WTC11 (cell line): ENCODE measurements at places on chromosomes 2 and 18. TPM values are rescaled to one million over a fixed set of nuclear protein-coding genes. Genes with fewer than 3 reads are reported as not detected.

- peaks cover 12% of the 10 kb centered on the region for H3K4me1 ChIP-seq
- no peaks in the 10 kb centered on the region for H3K27me3 ChIP-seq
- peaks cover 19% of the 10 kb centered on the region for H3K36me3 ChIP-seq
- DNase-seq, result no peak
These were observed 23.9 kb downstream of the PECR start for GRCh38 chr2:216057688-216058193.

SLC19A3 gene
- total RNA-seq, result 6.4 to 7.5 TPM (median 6.5 TPM) in 3 replicates

DNA sequence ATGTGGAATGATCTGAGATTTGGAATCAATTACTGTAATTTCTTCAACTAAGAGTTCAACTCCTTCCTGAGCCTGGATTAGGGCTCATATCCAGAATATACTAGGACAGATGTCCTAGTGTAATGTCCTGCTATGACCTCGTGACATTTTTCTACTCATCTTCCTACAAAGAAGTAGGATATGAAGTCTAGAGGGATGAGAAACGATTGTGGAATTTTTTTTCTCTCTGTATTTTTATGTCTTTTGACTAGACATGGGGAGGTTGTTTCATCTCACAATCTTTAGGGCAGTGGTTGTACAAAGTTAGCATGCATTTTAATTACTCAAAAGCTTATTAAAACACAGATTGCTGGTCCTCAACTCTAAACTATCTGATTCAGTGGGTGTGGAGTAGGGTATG is 203.0 kb downstream of the PARD3B start:
- no peak overlapping the region for H3K27ac ChIP-seq
- no peaks in the 10 kb centered on the region for H3K27me3 ChIP-seq
- H3K36me3 ChIP-seq, result peaks cover 5% of the 10 kb centered on the region
- no peak for DNase-seq
- H3K4me1 ChIP-seq, result no peaks in the 10 kb centered on the region

GRCh38 chr2:189997016-189997415 is 65.5 kb downstream of the MSTN start:
- peaks cover 16% of the 10 kb centered on the region for H3K36me3 ChIP-seq
- no peak overlapping the region for H3K27ac ChIP-seq
- H3K4me1 ChIP-seq, result no peaks in the 10 kb centered on the region
- H3K27me3 ChIP-seq, result no peaks in the 10 kb centered on the region

DNA sequence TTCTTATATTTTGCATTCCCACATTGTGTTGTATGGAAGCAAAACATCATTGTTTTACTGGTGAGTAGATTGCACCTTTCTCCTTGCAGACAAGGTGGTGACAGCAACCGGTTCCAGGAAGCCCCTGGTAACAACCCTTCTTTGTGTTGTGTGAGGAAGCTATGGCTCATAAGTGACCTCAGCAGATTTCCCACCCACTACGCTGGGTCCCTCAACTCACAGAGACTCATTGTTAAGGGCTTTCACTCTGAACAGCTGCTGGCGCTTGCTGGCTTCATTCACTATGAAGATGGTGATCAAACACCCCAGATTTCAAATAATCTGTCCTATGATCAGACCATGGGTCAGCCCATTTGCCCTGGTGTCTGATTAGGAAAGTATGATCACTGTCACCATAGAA is 53.4 kb downstream of the WIPF1 start:
- no peaks in the 10 kb centered on the region for H3K36me3 ChIP-seq
- H3K27me3 ChIP-seq, result no peaks in the 10 kb centered on the region; the same call in none of the 2 replicates
- H3K27ac ChIP-seq, result no peak overlapping the region
- no peak for DNase-seq
- H3K4me3 ChIP-seq, result no peak overlapping the region

PNKD gene
- total RNA-seq, result 45.0 to 49.8 TPM (median 45.8 TPM) in 3 replicates

HOXD11 gene
- not detected in 3 replicates for total RNA-seq

DNA sequence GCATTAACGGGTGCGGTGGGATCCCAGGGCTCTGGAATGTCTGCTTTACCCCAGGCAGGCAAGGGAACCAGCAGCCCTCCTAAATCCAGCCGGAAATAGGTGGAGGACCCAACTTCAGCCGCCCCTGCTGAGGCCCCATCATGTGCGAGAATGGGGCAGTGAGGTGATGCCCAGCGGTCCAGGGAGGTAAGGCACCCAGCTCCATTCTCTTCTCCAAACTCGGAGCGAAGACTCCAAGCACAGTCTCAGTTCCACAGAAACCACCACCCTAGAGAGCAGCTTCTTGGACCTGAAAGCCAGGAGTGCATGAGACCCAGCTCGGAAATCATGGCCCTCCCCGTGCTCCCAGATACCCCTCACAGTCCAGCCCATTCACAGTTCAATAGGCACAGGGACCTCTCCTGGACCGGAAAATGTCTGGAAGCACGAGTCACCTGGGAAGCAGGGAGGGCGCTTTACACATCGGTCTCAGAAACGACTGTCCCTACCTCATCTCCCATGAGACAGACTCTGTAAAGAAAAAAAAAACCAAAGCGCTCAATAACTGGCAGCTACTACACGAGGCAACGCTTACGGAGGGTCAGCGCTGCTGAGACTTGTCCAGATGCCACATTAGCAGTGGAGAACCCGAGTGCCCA is 2.0 kb downstream of the SDC1 start:
- H3K4me1 ChIP-seq, result peaks cover 38% of the 10 kb centered on the region
- no peak for DNase-seq
- H3K4me3 ChIP-seq, result peak overlapping the region; percentile 70
- H3K27me3 ChIP-seq, result peaks cover 17% of the 10 kb centered on the region

GRCh38 chr2:15747603-15748471 is 156.2 kb downstream of the DDX1 start:
- no peak overlapping the region for H3K4me3 ChIP-seq
- H3K27me3 ChIP-seq, result peaks cover 2% of the 10 kb centered on the region; the same call in 1 of the 2 replicates
- H3K27ac ChIP-seq, result peak overlapping the region; percentile 95

GRCh38 chr2:2234398-2235195 is 96.5 kb downstream of the MYT1L start:
- peaks cover 10% of the 10 kb centered on the region for H3K4me1 ChIP-seq
- DNase-seq, result no peak
- no peaks in the 10 kb centered on the region for H3K27me3 ChIP-seq

DNA sequence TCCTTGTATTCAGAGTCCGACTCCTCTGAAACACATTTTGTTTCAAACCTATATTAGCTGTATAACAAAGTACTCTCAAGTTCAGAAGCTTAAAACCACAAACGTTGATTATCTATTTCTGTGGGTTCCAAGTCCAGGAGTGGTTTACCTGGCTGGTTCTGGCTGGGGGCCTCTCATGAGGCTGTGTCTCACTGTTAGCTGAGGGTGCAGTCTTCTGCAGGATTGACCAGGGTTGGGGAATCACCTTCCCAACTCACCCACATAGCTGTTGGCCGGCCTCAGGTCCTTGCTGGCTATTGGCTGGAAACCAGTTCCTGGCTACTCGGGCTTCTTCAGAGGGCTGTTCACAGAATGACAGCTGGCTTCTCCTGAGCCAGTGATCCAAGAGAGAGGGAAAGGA is 18.0 kb upstream of the ATIC start:
- DNase-seq, result no peak
- no peaks in the 10 kb centered on the region for H3K27me3 ChIP-seq
- H3K4me1 ChIP-seq, result 0 out of 2 replicates have a peak, but pooled peaks cover 2% of the 10 kb centered on the region

GRCh38 chr2:189854940-189855339 is 70.7 kb downstream of the PMS1 start:
- H3K4me1 ChIP-seq, result peaks cover 25% of the 10 kb centered on the region
- H3K4me3 ChIP-seq, result no peak overlapping the region
- no peaks in the 10 kb centered on the region for H3K27me3 ChIP-seq
- peaks cover 14% of the 10 kb centered on the region for H3K36me3 ChIP-seq

DNA sequence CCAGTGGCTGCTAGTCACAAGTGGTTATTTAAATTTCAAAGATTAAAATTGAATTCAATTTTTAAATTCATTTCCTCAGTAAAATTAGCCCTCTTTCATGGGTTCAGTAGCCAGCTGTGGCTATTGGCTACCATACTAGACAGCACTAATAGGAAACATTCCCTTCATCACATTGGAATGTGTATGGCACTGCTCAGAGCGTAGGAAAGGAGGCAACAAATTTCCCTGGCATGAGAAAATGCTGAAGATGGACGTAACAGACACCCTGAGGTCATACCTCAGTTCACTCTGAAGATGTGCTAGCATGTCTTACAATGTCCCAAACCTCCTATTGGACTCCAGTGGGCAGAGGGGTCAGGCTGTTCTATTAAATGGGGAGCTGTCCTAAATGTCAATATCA is 96.4 kb downstream of the C1QL2 start:
- no peak overlapping the region for H3K27ac ChIP-seq
- H3K4me3 ChIP-seq, result no peak overlapping the region
- H3K4me1 ChIP-seq, result no peaks in the 10 kb centered on the region
- peaks cover 6% of the 10 kb centered on the region; the same call in 1 of the 2 replicates for H3K27me3 ChIP-seq

- H3K4me3 ChIP-seq, result no peak overlapping the region
- no peak for DNase-seq
- H3K36me3 ChIP-seq, result no peaks in the 10 kb centered on the region; the same call in 1 of the 2 replicates
These were observed 102.4 kb upstream of the THUMPD2 start for GRCh38 chr2:39881494-39881893.

- no peak for DNase-seq
- no peak overlapping the region for H3K27ac ChIP-seq
- H3K4me1 ChIP-seq, result peaks cover 25% of the 10 kb centered on the region
These were observed 31.0 kb upstream of the NCKAP5 start for GRCh38 chr2:133599211-133599803.

IL36A gene
- not detected in 3 replicates for total RNA-seq

TNFAIP6 gene
- total RNA-seq, result 0.11 to 0.18 TPM (median 0.11 TPM) in 3 replicates

GRCh38 chr18:23658285-23658684 is 4.4 kb downstream of the ANKRD29 start:
- H3K4me3 ChIP-seq, result no peak overlapping the region
- no peaks in the 10 kb centered on the region for H3K36me3 ChIP-seq
- no peak for DNase-seq
- peak overlapping the region; percentile 43; the same call in 1 of the 2 replicates for H3K27ac ChIP-seq

GRCh38 chr2:207334624-207335371 is 169.1 kb upstream of the KLF7 start:
- H3K4me1 ChIP-seq, result peaks cover 60% of the 10 kb centered on the region
- H3K36me3 ChIP-seq, result no peaks in the 10 kb centered on the region
- H3K27me3 ChIP-seq, result no peaks in the 10 kb centered on the region

THUMPD2 gene
- total RNA-seq, result 13.6 to 19.6 TPM (median 14.7 TPM) in 3 replicates
